ENCODE measurements at places on chromosomes 2 and 18.
A peak's percentile ranks its signal among the peaks of the same experiment; 100 is the strongest.

GRCh38 chr2:208488686-208489564, 82.3 kb downstream of the PTH2R start:
- no peak for DNase-seq

DNA sequence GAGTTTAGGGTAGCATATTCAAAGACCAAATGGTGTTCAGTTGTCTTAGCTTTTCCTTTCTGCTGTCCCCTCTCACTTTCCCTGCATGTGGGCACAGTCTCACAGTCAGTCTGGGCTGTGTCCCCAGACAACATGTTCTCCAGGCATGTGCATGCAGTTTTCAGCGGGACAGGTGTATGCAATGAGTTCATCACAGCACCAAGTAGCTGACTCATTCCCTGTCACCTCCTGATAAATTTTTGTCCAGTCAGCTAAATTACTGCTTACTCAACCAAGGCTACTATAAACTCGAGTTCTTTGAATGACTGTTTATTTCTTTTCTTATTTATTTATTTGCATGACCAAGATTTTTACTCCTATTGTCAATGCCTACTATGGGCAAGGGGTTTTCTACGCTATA, 148.8 kb upstream of the CDH19 start:
- no peak for DNase-seq

- DNase-seq: no peak
Measured at GRCh38 chr2:8754106-8754776, 72.4 kb downstream of the ID2 start.

DNA sequence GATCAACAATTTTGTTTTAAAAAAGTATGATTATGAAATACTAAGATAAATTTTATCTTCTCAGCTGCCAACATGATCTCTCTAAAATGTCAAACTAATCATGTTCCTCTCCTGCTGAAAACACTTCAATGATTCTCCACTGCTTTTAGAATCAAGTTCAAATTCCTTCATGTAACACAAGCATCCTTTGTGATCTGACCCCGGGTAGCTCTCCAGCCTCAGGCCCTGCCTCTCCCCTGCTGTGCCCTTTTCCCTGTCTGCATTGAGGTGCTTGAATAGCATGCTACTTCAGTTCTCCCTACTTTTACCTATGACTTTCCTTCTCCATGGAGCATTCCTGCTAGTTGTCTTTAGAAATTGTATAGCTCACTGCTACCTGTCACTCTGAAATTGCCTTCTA, 274.8 kb downstream of the PDE11A start:
- DNase-seq: no peak

- no peak for DNase-seq
Measured at GRCh38 chr2:64023485-64024258, 4.4 kb upstream of the VPS54 start.

- no peak for DNase-seq
Measured at GRCh38 chr2:42510608-42511243, 16.9 kb upstream of the KCNG3 start.

DNA sequence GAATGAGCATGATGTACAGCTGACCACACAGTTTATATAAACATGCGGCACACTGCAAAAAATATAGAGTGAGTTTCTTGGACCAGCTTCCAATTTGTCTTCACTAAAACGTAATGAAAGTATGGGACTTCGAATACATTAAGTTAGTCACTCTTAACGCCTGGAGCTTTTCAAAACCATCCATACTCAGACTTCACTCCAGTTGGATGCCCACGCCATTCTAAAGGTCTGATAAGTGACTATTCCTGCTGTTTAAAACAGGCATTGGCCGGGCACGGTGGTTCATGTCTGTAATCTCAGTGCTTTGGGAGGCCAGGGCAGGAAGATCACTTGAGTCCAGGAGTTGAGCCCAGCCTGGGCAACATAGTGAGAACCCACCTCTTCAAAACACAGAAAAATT, 84.6 kb downstream of the MYL12B start:
- no peak for DNase-seq

DNA sequence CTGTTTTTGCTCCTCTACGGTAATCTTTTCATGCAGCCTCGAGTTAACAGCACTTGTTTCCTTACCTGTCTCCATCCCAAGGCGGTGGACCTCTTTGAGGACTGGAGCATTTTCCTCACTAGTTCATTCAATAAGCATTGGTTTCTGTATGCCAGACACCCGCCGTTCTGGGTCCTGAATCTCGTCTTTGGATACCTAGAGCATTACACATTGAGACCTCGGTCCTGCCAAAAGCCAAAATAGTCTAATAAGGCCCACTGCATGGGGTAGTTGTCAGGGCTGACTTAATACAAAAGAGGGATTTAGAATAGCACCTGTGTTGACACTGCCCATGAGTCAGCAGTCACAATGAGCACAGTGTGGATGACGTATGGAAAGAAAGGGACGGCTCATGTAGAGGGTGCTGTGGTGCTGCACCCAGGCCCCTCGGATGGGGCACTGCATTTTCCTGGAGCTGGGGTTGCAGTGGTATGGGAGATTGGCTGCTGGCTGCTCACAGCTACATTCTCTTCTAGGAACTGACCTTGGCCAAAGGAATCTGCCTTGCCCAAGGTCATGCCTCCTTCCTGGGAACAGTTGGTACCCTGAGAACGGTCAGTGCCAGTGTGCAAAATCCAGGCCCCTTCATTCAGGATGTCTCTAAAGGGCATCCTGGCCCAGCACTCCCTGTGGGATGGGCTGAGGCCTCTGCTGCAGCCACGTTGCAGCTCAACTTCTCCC, 126.9 kb upstream of the NCK2 start:
- DNase-seq: no peak

GRCh38 chr18:32441533-32441932, 29.1 kb downstream of the GAREM1 start:
- DNase-seq: no peak

GRCh38 chr2:151978709-151979108, 120.1 kb downstream of the CACNB4 start:
- DNase-seq: no peak

- DNase-seq: no peak
Measured at GRCh38 chr18:32770054-32770665, 2.7 kb downstream of the KLHL14 start.

DNA sequence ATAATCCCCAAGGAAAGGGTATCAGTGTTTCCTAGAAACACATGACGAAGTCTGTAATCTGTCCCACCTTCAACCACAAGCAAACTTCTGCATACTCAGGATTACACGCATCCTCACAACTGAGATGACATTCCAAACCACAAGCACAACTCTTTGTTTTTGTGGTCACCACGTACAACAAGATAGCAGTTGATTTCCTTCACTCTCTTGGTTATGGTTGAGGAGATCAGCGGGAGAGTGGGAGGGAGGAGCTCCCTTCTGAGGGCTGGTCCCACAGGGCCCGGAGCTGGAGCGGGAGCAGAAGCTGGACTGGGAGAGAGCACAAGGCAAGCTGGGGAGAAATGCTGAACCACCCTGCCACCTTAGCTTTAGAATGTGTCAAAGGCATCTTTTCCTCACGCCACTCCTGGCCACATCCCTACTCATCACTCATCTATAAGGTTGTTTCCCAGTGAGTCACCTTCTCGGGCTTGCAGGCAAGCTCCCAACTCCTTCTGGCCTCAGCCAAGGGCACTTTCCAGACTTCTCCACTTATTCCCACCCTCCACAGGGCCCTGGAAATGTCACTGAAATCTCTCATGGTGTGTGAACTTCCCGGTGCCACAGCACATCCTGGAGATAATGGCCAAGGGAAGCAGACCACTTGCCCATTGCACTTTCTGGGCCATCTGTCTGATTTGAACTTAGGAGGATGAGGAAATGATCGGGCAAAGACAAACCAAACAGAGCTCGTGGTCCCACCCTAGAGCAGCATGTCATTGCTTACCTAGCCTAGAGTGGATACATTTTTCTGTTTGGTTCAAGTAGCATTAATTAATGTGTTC, 98.9 kb upstream of the LGALSL start:
- no peak for DNase-seq

DNA sequence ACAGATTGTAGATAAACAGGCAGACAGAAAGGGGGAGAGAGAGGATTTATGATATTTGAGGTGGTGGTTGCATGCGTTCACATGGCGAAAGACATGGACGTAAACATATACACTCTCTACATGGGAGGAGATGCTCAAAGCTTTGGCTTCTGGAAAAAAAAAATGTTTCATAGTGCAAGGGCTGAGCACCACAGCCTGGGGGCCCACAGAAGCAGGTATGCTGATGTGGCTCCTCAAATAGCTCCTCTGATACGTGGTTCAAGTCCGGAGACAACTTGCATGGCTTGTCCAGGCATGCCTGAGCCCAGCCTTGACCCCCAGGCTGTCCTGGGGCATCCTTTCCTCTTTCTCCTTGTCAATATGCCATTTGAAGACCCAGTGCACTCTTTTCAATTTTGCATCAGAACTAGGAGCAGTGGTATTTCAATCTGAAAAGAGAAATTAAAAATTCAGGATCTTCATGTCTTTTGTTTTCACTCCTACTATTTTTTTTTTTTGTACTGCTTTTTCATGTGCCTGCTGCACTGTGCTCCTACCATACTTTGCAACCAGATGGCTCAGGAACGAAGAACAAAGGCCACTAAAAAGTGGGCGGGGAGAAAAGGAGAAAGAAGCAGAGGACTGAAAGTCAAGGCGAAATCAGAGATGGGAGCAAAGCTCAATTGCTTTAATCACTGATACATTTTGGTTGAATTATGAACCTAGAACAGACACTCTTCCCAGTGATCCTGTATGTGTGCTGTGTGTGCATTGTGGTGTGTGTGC, 495.7 kb upstream of the TCF4 start:
- no peak for DNase-seq

- no peak for DNase-seq
Measured at GRCh38 chr2:164839914-164840457, 1.6 kb downstream of the COBLL1 start.

DNA sequence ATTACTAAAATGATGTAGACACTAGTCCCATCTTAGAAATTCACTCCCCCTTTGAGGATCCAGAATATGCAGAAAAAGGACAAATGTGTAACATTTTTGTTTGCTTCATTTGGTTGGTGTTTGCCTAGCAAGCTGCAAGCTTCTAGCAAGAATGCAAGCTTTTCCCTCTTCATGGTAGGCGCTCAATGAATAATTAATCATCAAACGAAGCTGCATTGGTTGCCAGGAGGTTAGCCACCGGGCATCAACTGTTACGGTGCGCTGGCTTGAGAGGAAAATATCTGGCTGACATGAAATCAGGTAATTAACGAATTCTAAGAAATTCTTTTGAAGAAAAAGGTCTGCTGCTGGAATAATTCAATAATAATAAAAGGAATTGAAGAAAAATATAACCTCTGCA, 341.0 kb upstream of the KYNU start:
- DNase-seq: no peak

GRCh38 chr2:241966647-241967466, 97.3 kb downstream of the RTP5 start:
- no peak for DNase-seq

GRCh38 chr2:125227843-125228392, 1202.8 kb downstream of the CNTNAP5 start:
- no peak for DNase-seq

- DNase-seq: no peak
Measured at GRCh38 chr2:113276216-113276760, 2.4 kb downstream of the PAX8 start.

GRCh38 chr18:37922162-37922561, 356.6 kb upstream of the CELF4 start:
- DNase-seq: no peak

- DNase-seq: no peak
Measured at GRCh38 chr2:239225371-239225851, 175.4 kb downstream of the HDAC4 start.

- DNase-seq: no peak
Measured at GRCh38 chr18:25798046-25798445, 292.4 kb downstream of the SS18 start.

DNA sequence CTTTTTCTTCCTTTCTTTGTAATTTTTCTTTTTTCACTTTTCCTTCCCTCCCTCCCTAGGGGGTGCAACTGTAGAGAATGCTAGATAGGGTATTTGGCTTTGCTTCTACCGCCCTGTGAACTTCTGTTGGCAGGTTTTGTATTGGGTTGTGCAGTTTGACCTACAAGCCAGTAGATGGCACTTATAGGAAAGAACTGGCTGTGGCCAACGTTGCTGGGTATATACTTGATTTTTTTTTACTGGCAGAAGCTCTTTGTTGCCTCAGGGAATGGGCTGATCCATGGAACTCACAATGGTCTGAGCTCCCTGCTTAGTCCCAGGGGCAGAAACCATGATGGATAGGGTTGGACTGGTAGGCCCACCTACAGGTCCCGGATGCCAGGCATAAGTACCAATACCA, 1019.5 kb upstream of the LRRTM1 start:
- no peak for DNase-seq

GRCh38 chr2:127560931-127561280, 25.4 kb downstream of the MYO7B start:
- DNase-seq: no peak

GRCh38 chr2:106812841-106813240, 73.1 kb downstream of the ST6GAL2 start:
- no peak for DNase-seq

GRCh38 chr2:204019572-204020501, 83.3 kb downstream of the ICOS start:
- DNase-seq: no peak

- peak; percentile 41 for DNase-seq
Measured at GRCh38 chr2:160406591-160407392, 86.8 kb downstream of the RBMS1 start.

GRCh38 chr2:159179096-159179495, 107.4 kb downstream of the WDSUB1 start:
- DNase-seq: no peak

Measured in stimulated activated CD8-positive, alpha-beta memory T cell treated with anti-CD3 and anti-CD28 coated beads, Interleukin-15, amount 100 ng/mL, for 4 hours (primary cell).